ENCODE measurements at places on chromosomes 12 and 14. TPM values are rescaled to one million over a fixed set of nuclear protein-coding genes. Genes with fewer than 3 reads are reported as not detected.

MAP1LC3B2 gene
- 0.29 TPM for total RNA-seq

DNA sequence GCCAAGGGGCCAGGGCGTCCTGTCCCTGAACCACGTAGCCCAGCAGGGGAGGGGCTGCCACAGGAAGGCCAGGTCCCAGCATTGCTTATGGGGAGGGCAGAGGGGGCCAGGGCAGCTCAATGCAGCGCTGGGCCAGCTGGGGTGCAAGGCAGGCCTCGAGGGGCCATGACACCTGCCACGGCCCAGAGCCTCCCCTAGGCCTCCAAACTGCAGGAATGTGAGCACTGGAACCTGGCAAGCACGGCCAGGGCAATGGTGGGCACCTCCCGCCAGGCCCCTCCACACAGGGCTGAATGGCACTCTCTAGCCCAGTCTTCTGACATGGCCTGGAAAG is 32.5 kb upstream of the GPR132 start:
- no peak for DNase-seq

SNRPF gene
- 6.2 TPM for total RNA-seq

GRCh38 chr14:37559386-37559785 is 35.7 kb downstream of the FOXA1 start:
- peak; percentile 83 for DNase-seq

DNA sequence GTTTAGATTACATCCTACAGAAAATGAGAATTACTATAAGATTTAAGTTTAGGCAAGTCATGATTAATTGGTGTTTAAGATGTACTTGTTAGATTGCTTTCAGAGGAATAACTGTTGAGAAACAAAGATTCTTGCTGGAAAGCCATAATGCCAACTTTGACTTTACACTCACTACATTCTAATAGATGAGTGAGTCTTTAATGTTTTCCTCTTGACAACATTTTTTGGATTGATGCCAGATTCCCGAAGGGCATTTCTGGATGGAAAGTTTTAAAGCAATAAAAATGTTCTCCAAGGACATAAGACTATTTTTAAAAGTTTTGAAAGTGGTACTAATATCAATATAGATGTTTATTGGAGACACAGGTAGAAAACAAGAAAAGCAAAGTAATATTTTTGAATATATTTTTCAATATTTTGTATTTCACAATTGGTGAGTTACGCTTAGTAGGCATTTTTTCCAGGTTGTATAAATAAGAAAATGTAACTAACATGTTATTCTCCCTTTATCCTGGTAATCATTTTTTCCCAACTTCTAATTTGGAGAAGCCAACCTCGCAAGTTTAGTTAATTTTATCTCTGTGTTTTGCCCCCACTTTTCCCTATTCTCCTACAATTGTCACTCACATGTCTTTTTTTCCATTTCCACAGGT is 307.3 kb downstream of the CEP128 start:
- DNase-seq = no peak

- DNase-seq = no peak
These were observed 142.7 kb downstream of the RAD51B start for GRCh38 chr14:67962215-67962644.

- peak; percentile 81 for DNase-seq
These were observed 99.9 kb downstream of the NINJ2 start for GRCh38 chr12:563250-563781.

FOXN4 gene
- total RNA-seq = not detected

- peak; percentile 97 for DNase-seq
These were observed 191.4 kb downstream of the CACNA1C start for GRCh38 chr12:2244013-2244861.

SALL2 gene
- 3.3 TPM for total RNA-seq

DNA sequence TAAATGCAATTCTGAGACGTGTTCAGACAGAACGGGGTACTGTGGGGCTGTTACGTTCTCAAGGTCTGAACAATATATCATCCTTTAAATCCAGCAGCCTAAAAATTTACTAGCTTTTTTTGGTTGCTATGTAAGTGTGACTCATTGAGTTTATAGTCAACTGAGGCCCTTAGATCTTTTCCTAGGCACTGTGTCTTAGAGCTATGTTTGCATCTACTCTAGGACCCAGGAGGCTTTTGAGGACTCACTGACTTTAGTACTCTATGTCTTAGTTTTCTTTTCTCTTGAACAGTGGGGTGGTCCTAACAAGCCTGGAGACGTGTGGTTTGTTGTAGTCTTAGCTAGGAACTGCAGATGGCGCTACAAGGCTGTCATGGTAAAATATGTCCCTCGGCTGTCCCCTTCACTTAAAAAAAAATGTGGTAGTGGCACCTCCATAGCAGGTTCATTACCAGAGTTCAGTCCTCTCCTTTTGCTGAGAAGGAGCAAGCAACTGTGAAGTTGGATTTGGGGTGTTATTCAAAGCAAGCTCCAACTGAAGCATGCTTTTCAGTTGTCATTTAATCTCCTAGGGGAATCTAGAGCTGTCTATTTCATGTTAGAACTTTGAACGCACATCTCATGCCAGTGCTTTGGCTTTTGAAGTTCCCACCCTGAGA is 8.7 kb upstream of the SPATS2 start:
- DNase-seq = peak; percentile 82

TMEM63C gene
- 0.72 TPM for total RNA-seq

SLC2A14 gene
- under 0.01 TPM for total RNA-seq

DNA sequence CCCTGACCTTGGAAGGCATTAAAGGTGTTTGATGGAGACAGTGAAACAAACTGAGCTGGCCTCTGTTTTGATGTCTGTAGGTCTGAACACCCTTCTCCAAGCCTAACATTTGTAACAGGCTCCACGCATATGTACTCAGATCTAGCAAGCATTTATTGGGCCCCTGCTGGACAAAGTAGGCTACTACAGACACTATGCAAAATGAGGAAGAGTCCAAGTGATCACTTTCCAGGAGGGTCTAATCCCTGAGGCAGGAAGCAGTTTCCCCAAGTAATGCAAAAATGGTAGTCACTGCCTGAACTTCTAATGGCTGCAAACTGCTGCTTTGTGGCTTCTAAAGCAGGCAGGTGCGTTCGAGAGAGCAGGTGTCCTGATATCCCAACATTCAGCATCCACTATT is 405.8 kb downstream of the MED13L start:
- peak; percentile 32 for DNase-seq

GRCh38 chr14:87960013-87960787 is 32.8 kb downstream of the GALC start:
- DNase-seq = no peak

DNA sequence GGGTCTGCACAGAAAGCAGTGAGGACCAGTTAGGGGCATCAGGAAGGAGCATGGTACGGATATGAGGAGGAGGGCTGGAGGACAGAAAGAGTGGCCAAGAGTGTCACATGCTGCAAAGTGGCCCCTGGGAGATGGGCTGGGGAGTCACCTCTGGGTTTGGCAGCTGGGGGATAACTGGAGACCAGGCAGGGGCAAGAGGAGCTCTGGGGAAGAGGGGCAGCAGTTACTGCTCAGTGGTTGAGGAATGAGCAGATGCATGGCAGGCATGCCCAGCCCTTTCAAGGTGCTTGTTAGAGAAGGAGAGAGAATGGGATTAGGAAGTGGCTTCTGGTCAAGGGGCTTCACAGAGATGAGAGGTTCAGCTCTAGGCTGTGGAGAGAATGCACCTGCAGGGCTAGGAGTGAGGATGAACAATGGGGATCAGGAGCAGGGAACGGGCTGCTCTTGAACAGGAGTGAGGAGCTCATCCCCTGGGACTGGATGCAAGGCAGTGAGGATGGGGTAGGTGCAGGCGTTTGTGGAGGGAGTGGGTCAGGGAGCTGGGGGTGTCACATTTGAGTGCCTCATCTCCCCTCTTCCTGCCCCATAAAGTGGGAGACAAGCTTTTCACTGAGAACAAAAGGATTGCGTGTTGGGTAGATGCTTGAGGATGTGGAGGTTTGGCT is 127.5 kb downstream of the PAPOLA start:
- no peak for DNase-seq

DNA sequence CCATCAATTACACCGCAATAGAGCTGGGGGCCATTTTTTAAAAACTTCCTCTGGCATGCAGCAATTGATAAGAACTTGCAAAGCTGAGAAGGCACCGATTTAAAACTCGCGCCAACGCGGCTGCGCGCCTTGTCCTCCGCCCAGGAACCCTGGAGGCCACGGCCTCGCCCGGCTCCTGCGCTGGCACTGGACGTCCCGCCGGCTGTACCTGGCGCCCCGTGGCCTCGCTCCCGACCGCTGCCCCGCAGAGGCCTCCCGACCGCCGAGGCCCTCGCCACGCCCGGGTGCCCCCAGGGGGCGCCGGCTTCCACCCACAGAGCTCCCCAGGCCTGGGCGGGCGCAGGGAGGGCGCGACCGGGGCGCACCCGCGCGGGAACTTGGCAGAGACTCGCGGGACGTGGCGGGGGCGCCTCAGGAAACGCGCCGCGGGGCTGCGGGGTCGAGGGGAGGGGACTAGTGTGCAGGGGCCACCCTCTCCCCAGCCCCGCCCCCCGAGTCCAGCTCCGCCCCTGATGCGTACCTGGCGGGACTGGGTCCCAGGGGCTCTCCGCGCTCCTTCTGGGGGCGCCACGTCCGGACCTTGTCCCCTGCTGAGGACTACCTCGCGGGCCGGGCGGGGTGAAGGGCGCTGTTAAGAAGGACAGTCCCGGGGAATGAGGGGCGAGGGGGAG is 65.7 kb downstream of the TNFAIP2 start:
- no peak for DNase-seq

GRCh38 chr12:109737126-109737525 is 23.5 kb downstream of the FAM222A start:
- DNase-seq = peak; percentile 0

DNA sequence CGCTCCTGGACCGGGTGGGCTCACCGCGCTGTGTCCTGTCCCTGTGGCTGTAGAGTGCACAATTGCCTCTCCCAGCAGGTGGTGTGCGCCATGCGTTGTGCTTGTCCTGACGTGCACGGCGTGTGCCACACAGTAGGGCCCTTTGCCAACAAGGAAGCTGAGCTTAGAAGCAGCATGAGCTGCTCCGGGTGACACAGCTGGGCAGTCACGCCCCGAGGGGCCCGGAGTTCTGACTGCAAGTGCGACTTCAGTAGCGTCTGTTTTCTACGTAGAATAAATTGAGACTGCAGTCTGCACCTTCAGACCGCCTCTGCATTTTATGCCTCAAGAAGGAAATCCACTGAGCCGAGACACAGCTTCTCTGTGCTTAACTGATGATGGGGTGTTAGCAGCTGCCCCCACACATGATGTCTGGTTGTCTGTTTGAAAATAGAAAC is 81.6 kb downstream of the ADGRD1 start:
- peak; percentile 61 for DNase-seq

SLC2A13 gene
- total RNA-seq = 12.3 TPM

DNA sequence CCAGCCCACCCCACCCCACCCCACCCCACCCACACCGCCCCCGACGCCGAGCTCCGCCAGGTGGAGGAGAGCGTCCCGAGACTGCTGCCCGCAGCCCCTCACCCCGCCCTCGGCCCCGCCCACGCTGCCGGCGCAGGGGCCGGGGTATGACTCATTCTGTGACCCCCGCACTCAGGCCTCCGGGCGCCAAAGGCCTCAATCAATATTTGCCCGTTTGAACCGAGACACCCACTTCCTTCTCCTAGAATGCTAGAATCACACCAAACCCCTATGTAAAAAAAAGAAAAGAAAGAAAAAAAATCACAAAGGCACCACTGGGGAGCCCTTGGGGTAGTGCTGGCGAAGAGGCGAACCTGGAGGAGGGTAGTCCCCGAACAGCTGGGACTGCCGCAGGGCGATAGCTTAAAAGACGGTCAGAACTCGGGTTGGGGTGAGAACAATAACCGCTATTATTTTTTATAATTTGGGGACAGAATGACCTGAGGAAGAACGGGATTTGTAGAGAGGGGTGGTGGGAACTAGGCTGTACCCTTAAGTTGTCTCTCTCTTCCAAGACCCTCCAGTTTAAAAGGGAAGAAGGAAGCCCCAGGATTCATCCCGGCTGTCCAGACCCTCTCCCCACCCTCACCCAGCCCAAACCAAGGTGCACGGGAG is 894 bp downstream of the KRT8 start:
- DNase-seq = peak; percentile 89

DNA sequence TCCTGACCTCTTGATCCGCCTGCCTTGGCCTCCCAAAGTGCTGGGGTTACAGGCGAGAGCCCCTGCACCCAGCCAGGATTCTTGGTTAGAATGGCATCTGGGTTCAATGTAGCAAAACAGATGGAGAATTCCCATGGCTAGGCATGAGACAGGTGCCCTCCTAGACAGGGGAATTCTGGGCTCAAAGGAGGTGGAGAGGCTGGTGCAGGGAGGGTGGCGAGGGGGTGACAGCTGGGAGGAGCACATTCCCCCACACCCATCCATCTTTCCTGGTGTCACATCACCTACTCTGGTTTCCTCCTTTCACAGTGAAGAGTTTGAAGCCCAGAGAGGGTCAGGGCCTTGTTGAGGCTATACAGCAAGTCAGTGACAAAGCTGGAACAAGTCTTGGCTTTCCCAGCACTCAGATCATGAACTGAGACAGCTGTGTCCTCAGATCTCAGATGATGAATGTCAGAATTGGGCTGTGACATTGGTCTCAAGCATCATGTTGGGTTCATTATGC is 2.8 kb downstream of the SERPINA1 start:
- no peak for DNase-seq

- peak; percentile 97 for DNase-seq
These were observed at the start of gene SGPP1 for GRCh38 chr14:63727736-63728728. SGPP1 (minus strand) TSS chr14:63728065; CDS start chr14:63727944, 121 bp downstream.

DPPA3 gene
- not detected for total RNA-seq

ASCL1 gene
- not detected for total RNA-seq

DNA sequence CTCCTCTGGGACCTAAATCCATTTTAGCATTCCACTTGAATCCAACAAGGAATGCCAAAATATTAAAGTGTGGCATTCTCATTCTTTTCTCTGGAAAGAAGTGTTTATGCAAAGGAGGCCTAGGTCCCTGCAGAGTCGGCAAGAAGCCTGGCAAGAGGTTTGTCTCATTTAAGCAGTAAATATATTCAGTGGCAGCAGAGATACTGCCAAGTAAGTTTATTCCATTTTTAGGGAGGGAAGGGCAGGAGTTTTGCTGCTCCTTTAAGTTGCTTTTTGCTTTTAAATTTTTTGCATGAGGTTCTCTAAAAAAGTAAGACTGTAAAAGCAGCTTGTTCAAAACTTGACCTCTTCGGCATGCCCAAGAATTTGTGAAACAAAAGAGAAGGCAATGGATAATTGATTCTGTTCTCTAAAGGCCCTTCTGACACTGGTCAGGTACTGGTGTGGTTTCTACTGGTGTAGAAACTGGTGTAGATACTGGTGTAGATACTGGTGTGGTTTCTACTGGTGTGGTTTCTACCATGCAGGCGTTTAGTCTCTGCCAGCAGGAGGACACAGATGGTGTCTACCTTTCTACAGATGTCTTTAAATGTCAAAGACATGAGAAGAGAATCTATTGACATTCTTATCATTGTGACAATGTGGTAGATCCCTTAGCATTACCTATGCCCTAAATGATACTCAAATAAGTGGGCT is 107.3 kb downstream of the SAMD4A start:
- DNase-seq = no peak

MTA1 gene
- 60.4 TPM for total RNA-seq

- DNase-seq = no peak
These were observed at the start of gene EVL for GRCh38 chr14:100065111-100065871. EVL (plus strand) TSS chr14:100065422; CDS start chr14:100065501, 79 bp downstream.

OR6C2 gene
- total RNA-seq = not detected

DNA sequence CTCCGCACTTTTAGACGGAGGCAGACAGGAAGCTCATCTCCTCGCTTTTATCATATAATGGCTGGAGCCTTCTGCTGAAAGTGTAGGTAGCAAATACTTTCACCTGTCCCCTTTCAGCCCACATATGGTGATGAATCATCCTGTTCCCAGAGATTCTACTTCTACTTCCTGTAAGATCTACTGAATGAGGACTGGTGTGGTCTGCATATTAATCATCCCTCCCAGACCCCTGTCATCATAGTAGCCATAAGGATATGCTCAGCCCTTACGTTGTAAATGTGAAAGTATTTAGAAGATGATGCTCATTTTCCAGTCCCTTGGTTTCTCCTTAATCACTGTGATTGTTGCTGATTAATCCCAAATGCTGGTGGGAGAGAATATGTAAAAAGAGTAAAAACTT is 268.2 kb upstream of the GRIP1 start:
- DNase-seq = no peak

BEGAIN gene
- total RNA-seq = not detected

Measured in osteoblast (primary cell).